ENCODE measurements at places on chromosomes 5 and 9. TPM values are rescaled to one million over a fixed set of nuclear protein-coding genes. Genes with fewer than 3 reads are reported as not detected.

DNA sequence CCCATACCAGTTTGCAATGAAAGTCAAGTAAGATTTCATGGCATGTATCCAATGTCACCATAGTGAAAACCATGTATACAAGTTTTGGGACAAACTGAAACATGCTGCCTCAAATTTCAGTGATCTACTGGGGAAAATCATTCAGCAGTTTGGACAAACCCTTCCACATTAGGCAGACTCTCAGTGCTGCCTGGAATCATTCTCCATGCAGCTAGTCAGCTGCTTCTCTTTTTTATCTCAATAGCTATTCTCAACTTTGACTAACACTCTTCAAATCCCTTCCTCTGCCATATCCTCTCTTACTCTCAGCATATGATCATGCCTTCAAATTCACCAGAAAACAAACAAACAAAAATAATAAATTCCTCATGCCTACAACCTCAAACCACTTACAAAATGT is 323.3 kb downstream of the MAN2A1 start:
- H3K27me3 ChIP-seq, result no peaks in the 10 kb centered on the region
- no peak overlapping the region for H3K4me3 ChIP-seq
- DNase-seq, result no peak

- no peaks in the 10 kb centered on the region for H3K27me3 ChIP-seq
- H3K27ac ChIP-seq, result no peak overlapping the region
- no peak overlapping the region for H3K4me3 ChIP-seq
- H3K4me1 ChIP-seq, result no peaks in the 10 kb centered on the region
- no peaks in the 10 kb centered on the region for H3K36me3 ChIP-seq
Observed at GRCh38 chr9:3008091-3008490, 164.2 kb upstream of the PUM3 start.

- H3K4me1 ChIP-seq, result no peaks in the 10 kb centered on the region
- DNase-seq, result no peak
- H3K27ac ChIP-seq, result no peak overlapping the region
- H3K27me3 ChIP-seq, result no peaks in the 10 kb centered on the region
- H3K36me3 ChIP-seq, result peaks cover 42% of the 10 kb centered on the region
Observed at GRCh38 chr5:43639566-43639965, 36.6 kb downstream of the NNT start.

- H3K36me3 ChIP-seq, result peaks cover 10% of the 10 kb centered on the region
- no peaks in the 10 kb centered on the region for H3K27me3 ChIP-seq
- no peak for DNase-seq
- peaks cover 13% of the 10 kb centered on the region for H3K4me1 ChIP-seq
Observed at GRCh38 chr9:36250079-36250478, 8.2 kb downstream of the GNE start.

DNA sequence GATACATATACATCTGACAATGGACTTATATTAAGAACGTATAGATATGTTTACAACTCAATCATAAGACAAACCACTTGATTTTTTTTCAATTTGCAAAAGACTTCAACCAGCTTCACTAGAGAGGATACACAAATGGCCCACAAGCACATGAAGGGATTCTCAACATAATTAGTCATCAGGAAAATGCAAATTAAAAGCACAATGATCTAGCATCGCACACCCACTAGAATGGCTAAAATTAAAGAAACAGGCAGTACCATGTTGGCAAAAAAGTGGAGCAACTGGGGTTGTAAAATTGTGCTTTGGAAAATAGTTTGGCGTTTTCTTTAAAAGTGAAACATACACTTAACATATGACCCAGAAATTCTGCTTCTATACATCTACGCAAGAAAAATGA is 80.0 kb upstream of the TRIO start:
- no peaks in the 10 kb centered on the region for H3K27me3 ChIP-seq
- no peak overlapping the region for H3K4me3 ChIP-seq
- H3K27ac ChIP-seq, result no peak overlapping the region
- H3K36me3 ChIP-seq, result no peaks in the 10 kb centered on the region

DNA sequence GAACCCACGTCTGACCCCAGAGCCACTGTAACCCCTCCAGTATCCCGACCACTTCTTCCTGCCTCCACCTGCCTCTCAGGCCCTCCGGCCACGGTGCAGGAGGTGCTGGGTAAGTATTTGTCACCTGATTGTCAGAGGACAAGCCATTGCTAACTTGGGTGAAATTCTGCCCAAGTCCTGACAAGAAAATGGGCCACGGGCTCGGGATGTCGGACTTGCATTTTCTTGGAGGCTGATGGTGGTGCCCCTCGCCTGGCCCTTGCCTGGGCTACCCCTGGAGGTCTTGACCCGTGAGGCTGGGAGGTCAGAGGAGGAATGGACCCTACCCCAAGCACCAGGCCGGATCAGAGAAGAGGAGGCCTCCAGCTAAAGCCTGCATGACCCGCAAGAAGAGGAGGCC is 149.7 kb upstream of the COL5A1 start:
- DNase-seq, result no peak
- H3K4me3 ChIP-seq, result no peak overlapping the region
- H3K36me3 ChIP-seq, result no peaks in the 10 kb centered on the region

- H3K27ac ChIP-seq, result no peak overlapping the region
- DNase-seq, result no peak
- no peaks in the 10 kb centered on the region for H3K4me1 ChIP-seq
- peaks cover 37% of the 10 kb centered on the region for H3K27me3 ChIP-seq
Observed at GRCh38 chr9:109232449-109233237, 65.6 kb upstream of the FRRS1L start.

DNA sequence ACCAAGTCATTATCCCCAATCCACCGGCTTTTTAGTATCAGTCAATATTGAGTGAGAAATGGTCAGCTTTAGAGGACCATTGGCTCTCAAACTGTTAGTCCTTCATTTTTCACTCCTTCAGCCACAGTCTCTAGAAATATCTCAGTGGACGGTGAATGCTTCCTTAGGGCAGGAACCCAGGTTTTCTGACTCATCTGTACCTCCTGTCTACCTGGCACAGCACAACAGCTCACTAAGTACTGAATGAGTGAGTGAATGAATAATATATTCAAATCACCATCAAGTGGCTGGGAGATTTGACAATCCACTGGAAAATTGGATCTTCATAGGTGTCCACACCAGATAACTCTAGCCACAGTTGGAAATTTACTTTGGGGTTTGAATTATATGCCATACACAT is 609.5 kb upstream of the CLINT1 start:
- H3K4me1 ChIP-seq, result no peaks in the 10 kb centered on the region
- H3K27ac ChIP-seq, result no peak overlapping the region
- no peak overlapping the region for H3K4me3 ChIP-seq

DNA sequence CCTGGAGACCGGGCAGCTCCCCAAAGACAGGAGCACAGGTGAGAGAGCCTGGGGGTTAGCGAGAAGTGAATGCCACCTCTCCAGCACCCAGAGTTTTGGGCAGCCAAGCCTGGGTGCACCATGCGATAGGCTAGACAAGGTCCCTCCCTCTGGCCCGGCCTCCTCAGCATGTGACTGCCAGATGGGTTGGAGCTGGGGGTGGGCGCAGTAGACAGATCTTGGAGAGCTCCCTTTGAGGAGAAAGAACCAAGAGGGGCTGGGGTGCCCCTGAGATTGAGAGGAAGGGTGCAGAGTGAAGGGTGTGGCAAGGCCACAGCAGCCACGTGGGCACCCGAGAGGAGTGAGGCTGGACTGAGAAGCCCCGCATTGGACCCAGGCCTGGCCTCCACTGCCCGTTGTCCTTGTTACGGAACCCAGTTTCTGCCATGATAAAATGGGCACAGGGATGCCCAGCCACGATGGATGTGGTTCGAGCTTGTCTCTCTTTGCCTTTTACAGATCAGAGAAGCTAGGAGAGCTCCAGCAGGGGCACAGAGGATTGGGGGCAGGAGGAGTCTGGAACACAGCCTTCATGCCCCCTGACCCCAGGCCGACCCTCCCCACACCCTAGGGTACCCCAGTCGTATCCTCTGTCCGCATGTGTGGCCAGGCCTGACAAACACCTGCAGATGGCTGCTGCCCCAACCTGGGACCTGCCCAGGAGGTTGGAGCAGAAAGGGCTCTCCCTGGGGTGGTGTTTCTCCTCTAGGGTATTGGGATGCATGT is 1.4 kb downstream of the TMEM141 start:
- peaks cover 4% of the 10 kb centered on the region for H3K36me3 ChIP-seq
- H3K27me3 ChIP-seq, result peaks cover 14% of the 10 kb centered on the region
- H3K4me1 ChIP-seq, result peaks cover 35% of the 10 kb centered on the region
- no peak for DNase-seq

DNA sequence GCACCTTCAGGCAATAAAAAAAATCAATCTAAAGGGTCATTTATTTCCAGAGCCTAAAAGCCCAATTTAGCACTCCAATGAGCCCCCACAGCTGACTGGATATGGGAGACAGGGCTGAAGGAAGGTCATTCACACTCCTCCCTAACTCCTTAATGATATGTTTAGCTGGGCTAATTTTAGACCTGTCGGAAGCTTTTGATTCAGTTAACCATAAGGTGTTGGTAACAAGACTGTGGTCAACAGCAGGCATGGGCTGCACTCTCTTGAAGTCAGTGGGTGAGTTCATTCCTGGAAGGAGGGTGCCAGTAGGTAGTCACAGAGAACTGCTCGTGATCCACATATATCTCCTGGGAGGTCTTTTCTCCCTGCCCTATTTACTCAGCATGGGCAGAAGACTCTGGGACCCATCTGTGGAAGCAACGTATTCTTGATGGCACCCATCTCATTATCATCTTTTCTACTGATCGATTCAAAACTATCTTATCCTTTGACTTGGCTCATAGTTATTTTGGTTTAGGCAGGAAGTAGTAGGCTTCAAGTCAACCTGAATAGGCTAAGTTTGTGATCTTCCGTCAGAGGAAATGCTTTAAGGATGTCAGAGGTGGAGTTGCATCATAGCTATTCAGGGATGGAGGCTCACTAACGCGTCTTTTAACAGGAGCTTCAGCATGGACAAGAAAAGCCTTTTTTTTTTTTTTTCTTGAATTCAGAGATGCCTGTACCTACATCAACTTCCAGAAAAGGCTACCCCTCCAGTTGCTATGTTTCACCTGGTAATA is 367.7 kb upstream of the SLC30A5 start:
- no peak overlapping the region for H3K27ac ChIP-seq
- peaks cover 4% of the 10 kb centered on the region for H3K4me1 ChIP-seq
- H3K36me3 ChIP-seq, result peaks cover 3% of the 10 kb centered on the region
- no peak for DNase-seq
- H3K27me3 ChIP-seq, result peaks cover 2% of the 10 kb centered on the region

DNA sequence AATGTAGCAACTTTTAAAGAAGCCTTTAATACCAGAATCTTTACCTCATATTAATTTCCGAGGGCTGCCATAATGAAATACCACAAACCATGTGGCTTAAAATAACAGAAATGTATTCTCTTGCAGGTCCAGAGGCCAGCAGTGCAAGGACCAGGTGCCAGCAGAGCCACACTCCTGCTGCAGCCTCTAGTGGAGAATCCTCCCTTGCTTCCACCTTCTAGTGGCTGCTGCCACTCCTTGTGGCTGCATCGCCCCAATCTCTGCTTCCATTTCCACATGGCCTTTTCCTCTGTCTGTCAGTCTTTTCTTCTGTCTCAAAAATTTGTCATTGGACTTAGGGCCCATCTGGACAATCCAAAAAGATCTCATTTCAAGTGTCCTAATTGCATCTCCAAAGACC is 401.5 kb downstream of the EFNA5 start:
- H3K27me3 ChIP-seq, result peaks cover 4% of the 10 kb centered on the region
- no peak for DNase-seq
- H3K4me1 ChIP-seq, result no peaks in the 10 kb centered on the region
- no peak overlapping the region for H3K4me3 ChIP-seq
- no peaks in the 10 kb centered on the region for H3K36me3 ChIP-seq
- no peak overlapping the region for H3K27ac ChIP-seq

DNA sequence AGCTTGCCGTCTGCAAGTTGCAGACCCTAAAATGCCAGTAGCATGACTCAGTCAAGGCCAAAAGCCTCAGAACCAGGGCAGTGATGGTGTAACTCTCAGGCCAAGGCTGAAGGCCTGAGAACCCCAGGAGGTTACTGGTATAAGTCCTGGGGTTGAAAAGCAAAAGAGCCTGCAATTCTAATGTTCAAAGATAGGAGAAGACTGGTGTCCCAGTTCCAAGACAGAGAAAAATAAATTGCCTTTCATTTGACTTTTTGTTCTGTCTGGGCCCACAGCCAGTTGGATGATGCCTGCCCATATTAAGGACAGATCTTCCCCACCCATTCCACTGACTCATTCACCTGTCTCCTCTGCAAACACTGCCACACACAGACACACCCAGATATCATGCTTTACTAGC is 673.2 kb downstream of the CDH18 start:
- H3K4me3 ChIP-seq, result no peak overlapping the region
- H3K27ac ChIP-seq, result no peak overlapping the region
- H3K27me3 ChIP-seq, result no peaks in the 10 kb centered on the region
- H3K4me1 ChIP-seq, result no peaks in the 10 kb centered on the region

DNA sequence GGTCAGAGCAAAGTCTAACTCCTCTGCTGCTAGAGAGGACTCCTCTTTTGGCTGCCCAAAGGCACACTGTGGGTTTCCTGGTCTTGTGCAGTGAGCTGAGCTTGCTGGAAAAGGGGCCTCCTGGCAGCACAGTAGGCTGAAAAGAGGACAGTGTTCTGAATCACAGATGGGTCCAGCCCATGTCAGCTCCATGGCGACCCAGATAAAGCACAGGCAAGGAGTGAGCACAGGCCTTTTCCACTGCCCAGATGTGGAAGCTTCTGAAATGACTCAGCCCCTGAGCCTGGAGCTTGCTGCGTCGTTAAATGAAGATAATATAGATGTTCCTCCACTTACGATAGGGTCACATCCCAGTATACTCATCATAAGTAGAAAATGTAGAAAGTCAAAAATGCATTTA is 8.1 kb downstream of the CCDC180 start:
- H3K27me3 ChIP-seq, result no peaks in the 10 kb centered on the region
- H3K36me3 ChIP-seq, result peaks cover 7% of the 10 kb centered on the region
- DNase-seq, result no peak

DNA sequence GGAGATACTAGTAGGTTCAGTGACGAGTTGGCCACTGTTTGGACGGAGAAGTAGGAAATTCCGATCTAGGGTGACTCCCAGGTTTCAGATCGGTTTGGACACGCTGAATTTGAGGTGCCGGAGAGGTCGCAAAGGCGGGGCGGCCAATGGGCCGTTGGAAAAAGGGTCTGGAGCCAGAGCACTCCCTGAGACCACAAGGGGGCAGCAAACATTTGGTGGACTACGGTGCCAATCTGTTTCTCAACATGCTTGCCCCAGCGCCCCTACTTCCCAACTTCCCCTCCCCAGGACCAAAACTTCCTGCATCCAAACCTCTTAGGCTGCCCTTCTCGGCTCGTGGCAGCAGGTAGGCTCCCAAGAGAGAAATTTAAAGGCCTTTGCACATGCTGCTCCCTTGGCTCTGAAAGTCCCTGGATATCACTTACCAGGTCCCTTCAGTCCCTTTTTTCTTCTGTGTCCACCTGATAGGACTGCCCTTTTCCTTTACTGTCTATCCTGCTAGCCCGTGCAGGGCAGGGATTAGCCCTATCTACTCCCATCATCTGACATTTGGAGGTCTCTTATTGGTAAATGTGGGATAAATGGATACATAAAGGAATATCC is 992 bp upstream of the RPP25L start:
- peak overlapping the region; percentile 90 for H3K4me3 ChIP-seq
- H3K27me3 ChIP-seq, result no peaks in the 10 kb centered on the region
- peaks cover 22% of the 10 kb centered on the region for H3K4me1 ChIP-seq
- H3K36me3 ChIP-seq, result peaks cover 36% of the 10 kb centered on the region
- peak overlapping the region; percentile 71 for H3K27ac ChIP-seq
- peak; percentile 73 for DNase-seq

NAIP gene
- total RNA-seq, result 12.3 TPM

AQP3 gene
- 167 TPM for total RNA-seq

TSC1 gene
- 31.0 TPM for total RNA-seq

EGFL7 gene
- 0.30 TPM for total RNA-seq

SLC22A4 gene
- 0.10 TPM for total RNA-seq

FOCAD gene
- total RNA-seq, result 30.7 TPM

LCN10 gene
- total RNA-seq, result not detected

NKD2 gene
- 3.7 TPM for total RNA-seq

RMRP gene
- total RNA-seq, result 10,678 TPM

GAPT gene
- not detected for total RNA-seq
